ENCODE measurements at places on chromosomes 3 and 15. TPM values are rescaled to one million over a fixed set of nuclear protein-coding genes. Genes with fewer than 3 reads are reported as not detected.

DNA sequence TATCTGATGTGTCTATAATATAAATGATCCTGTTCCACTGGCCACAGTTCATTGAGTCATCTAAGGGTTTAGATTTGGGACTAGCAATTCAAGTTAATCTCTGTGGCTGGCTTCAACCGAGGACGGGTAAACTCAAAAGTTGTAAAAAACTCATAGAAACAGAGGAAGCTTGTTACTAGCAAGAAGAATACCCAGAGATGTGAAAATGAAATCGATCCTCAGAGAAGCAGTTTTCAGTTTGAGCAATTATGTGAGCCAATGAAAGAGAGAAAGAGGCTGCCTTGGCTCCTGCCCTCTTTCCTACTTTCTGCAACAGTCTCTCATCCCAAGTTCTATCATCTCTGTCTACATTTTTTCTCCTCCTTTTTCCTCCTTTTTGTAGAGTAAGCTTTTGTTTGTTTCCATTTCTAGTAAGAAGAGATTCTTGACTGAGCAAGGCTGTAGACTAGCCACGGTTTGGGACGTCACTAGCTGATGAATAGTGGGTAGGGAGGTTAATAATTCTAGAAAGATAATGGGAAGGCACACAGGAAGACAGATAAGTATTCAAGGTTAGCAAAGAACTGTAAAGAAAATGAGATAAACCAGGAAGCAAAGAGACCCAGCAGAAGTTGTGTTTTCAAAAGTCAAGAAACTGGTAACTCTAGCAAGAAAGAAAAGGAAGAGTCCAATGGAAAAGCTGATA lies 298.9 kb upstream of the NR2F2 start:
- no peaks in the 10 kb centered on the region for H3K36me3 ChIP-seq
- no peak overlapping the region for H3K4me3 ChIP-seq
- no peak for DNase-seq
- H3K27me3 ChIP-seq: no peaks in the 10 kb centered on the region
- H3K27ac ChIP-seq: no peak overlapping the region
- peaks cover 5% of the 10 kb centered on the region for H3K4me1 ChIP-seq

GRCh38 chr15:93268066-93268465 lies 179.1 kb upstream of the RGMA start:
- H3K36me3 ChIP-seq: no peaks in the 10 kb centered on the region
- H3K27ac ChIP-seq: no peak overlapping the region
- DNase-seq: no peak
- no peaks in the 10 kb centered on the region for H3K27me3 ChIP-seq

- H3K4me1 ChIP-seq: no peaks in the 10 kb centered on the region
- no peaks in the 10 kb centered on the region for H3K36me3 ChIP-seq
- no peaks in the 10 kb centered on the region for H3K27me3 ChIP-seq
- H3K4me3 ChIP-seq: no peak overlapping the region
- no peak overlapping the region for H3K27ac ChIP-seq
- DNase-seq: no peak
Measured at GRCh38 chr15:39181056-39181747, 399.7 kb upstream of the THBS1 start.

DNA sequence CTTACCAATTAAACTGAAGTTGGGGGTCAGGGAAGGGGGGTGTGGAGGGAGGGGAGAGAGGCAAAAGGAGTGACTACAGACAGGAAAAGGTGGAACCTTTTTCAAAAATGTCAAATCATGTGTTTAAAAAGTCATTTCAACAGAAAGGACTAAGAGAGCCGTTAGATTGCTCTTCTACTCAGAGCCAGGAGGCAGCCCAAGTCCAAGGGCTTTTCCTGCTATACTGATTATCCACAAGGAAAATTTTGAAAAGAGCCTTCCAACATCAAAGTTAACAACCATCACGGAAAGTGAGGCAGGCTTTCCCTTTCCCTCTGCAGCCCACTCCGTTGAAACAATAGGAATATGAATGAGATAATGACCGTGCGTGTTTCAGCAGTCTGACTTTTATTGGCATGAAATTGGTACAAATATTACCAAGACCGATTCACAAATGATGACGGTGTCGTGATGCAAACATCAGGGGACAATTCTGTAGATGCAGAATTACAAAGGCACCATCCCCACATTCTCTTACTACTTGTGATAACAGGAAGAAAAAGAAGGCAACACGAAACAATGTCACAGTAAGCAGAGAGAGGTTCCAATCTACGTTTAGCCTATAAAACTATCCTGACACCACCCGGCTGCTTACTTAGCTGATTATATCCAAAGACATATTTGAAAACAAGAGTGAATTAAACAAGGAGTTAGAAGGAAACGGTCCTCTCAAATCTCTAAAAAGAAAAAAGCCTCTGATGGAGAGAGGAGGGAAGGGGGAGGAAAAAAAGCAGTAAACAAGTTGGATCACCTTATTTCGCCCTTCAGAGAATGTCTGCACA lies 453.7 kb downstream of the FOXP1 start:
- H3K4me3 ChIP-seq: peak overlapping the region; percentile 63
- H3K36me3 ChIP-seq: no peaks in the 10 kb centered on the region
- peaks cover 45% of the 10 kb centered on the region for H3K4me1 ChIP-seq
- peak overlapping the region; percentile 58 for H3K27ac ChIP-seq
- H3K27me3 ChIP-seq: no peaks in the 10 kb centered on the region
- DNase-seq: no peak

DNA sequence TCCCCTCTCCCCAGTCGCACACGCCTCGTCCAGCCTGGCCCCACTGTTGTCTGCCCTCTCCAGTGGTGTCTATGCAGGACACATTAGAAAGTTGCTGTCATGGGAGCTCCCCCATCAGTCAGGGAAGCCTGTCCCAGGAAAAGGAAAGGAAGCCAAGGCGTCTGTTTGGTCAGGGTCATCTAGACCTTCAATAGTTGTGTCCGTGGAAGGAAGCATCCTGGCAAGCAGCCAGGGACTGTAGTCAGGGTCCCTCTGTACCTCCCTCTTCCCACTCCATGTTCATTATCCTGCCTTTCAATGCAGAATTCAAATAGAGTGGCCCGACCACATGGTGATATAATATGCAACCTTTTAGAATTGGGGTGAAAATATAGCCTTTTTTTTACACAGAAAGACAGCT lies 60.7 kb upstream of the RAB6B start:
- H3K4me1 ChIP-seq: peaks cover 6% of the 10 kb centered on the region
- no peaks in the 10 kb centered on the region for H3K36me3 ChIP-seq
- H3K27me3 ChIP-seq: no peaks in the 10 kb centered on the region
- DNase-seq: no peak
- no peak overlapping the region for H3K27ac ChIP-seq

- no peak for DNase-seq
- H3K27me3 ChIP-seq: no peaks in the 10 kb centered on the region
- H3K27ac ChIP-seq: no peak within 1 kb of the TSS
- H3K4me3 ChIP-seq: no peak within 1 kb of the TSS
- H3K4me1 ChIP-seq: peaks cover 4% of the 10 kb centered on the region
Measured at GRCh38 chr3:16604887-16605602, at the start of gene DAZL. Gene DAZL (minus strand): TSS chr3:16605423. CDS start chr3:16605205, 218 bp downstream.

GRCh38 chr3:49470714-49471420 lies 800 bp downstream of the DAG1 start:
- no peak for DNase-seq
- peaks cover 24% of the 10 kb centered on the region for H3K4me1 ChIP-seq
- peak overlapping the region; percentile 98 for H3K27ac ChIP-seq
- no peaks in the 10 kb centered on the region for H3K27me3 ChIP-seq

GRCh38 chr3:10574101-10574620 lies 68.8 kb upstream of the ATP2B2 start:
- H3K4me1 ChIP-seq: peaks cover 4% of the 10 kb centered on the region
- H3K4me3 ChIP-seq: no peak overlapping the region
- H3K36me3 ChIP-seq: no peaks in the 10 kb centered on the region
- H3K27me3 ChIP-seq: no peaks in the 10 kb centered on the region
- no peak for DNase-seq

GRCh38 chr15:80006946-80007345 lies 36.0 kb upstream of the BCL2A1 start:
- no peaks in the 10 kb centered on the region for H3K4me1 ChIP-seq
- DNase-seq: no peak
- no peak overlapping the region for H3K27ac ChIP-seq
- H3K4me3 ChIP-seq: no peak overlapping the region
- H3K36me3 ChIP-seq: no peaks in the 10 kb centered on the region

DNA sequence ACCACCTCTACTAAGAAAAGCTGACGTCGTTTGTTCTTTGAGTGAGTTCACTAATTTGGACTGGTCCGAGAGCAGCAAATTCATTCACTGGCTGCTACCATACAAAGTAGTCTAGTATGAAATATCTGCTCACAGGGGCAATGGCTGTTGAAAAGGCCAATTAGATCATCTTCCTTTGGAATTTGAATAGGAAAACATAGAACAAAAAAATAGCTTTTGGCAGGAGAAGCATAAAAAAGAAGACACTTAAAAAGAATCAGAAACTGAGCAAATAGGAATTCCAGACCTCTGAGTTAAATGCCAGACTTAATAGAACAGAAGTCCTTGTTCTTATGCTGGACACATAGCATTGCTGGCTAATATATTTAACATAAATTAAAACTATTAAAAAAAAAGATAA lies 159.3 kb downstream of the IL1RAP start:
- no peak overlapping the region for H3K27ac ChIP-seq
- DNase-seq: no peak
- H3K4me3 ChIP-seq: no peak overlapping the region
- H3K27me3 ChIP-seq: no peaks in the 10 kb centered on the region

DNA sequence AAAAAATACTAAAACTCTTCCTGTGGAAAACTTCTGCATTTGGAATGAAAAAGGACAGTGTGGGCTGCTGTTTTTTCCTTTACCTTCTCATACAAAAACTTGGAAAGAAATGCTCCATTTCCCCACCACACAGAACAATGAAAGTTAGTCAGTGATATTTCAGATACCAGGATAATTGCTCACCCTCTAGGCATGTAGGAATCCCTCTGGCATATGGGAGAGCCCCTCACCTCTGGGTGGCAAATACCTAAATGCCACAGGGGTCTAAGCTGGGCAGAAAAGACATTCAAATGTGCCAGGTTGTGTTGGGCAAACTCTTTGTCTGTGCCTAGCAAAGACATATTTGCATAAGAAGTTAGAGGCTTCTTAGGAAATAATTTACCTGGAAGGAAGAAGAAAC lies 560.3 kb upstream of the NR2F2 start:
- no peak overlapping the region for H3K27ac ChIP-seq
- no peaks in the 10 kb centered on the region for H3K27me3 ChIP-seq
- no peaks in the 10 kb centered on the region for H3K4me1 ChIP-seq
- H3K36me3 ChIP-seq: no peaks in the 10 kb centered on the region
- H3K4me3 ChIP-seq: no peak overlapping the region

DNA sequence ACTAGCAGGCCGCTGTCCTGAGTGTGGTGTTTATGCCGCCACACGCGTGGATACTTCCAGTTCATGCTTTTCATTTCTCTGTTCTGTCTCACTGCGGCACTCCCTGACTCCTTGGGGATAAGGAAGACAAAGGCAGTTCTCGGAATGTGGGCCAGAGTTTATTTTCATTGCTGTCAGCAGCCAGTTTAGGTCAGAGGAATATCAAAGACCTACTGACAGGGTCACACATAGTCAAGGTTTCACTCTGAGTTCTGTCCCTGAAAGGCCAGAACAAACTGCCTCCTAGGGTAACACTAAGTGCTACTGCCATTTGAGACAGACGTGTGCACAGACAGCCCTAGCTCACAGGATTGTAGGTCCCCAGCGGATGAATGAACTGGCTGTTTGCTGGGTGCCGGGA lies 27.3 kb upstream of the SPTBN5 start:
- peaks cover 40% of the 10 kb centered on the region for H3K4me1 ChIP-seq
- no peaks in the 10 kb centered on the region for H3K36me3 ChIP-seq
- H3K4me3 ChIP-seq: no peak overlapping the region

GRCh38 chr3:31014317-31015040 lies 120.0 kb upstream of the GADL1 start:
- no peaks in the 10 kb centered on the region for H3K36me3 ChIP-seq
- H3K27ac ChIP-seq: no peak overlapping the region
- DNase-seq: no peak

Gene NEDD4
- total RNA-seq: 99.0 TPM

Gene RBP2
- total RNA-seq: not detected

Gene SLC22A14
- total RNA-seq: 0.17 TPM

Gene TMEM212
- total RNA-seq: not detected

Gene CMTM8
- total RNA-seq: 1.8 TPM

Gene ZBTB47
- total RNA-seq: 151 TPM

Gene STRIT1
- total RNA-seq: 714 TPM

Gene PP2D1
- total RNA-seq: not detected

Gene PLA2G4F
- total RNA-seq: 3.7 TPM

Gene FETUB
- total RNA-seq: not detected

Gene B3GNT5
- total RNA-seq: 54.7 TPM
